Naive thymus-derived CD8-positive, alpha-beta T cell (primary cell): ENCODE measurements at places on chromosomes 12 and 14.

DNA sequence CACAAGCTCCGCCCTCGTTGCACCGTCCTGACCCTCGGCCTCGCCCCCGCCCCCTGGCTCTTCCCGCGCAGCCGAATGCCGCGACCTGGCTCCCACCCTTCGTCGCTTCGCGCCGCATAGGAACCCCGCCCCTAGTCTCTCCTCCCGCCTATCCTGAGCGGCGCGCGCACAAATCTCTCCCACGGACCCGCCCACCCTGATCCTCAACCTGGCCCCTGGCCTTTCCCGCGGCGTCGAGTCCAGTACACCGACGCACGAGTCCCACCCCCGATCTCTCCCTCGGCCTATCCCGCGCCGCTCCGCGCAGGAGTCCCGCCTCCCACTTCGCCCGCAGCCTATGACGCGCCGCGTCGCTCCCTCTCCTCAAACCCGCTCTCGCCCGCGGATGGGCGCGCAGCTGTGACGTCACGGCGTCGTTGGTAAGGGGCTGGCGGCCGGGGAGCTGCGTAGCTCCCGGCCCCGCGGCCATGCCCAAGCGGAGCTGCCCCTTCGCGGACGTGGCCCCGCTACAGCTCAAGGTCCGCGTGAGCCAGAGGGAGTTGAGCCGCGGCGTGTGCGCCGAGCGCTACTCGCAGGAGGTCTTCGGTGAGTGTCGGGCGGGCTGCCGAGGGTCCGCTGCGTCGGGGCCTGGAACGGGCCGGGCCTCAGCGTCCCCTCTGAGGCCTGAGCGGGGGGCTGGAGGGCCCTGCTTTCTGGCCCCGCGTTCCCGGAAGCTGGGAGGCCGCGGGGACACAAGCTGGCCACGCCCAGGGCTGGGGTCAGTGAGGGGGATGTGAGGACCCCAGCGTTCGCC, at the start of gene SIVA1:
Gene SIVA1, plus strand, starts transcription at position 413 of the 793 bp plus-strand sequence. Its CDS starts 55 bp downstream, at position 468.
- H3K36me3 ChIP-seq: no peaks in the 10 kb centered on the region
- DNase-seq: peak; percentile 99
- H3K4me3 ChIP-seq: peak within 1 kb of the TSS; percentile 90
- peaks cover 55% of the 10 kb centered on the region for H3K4me1 ChIP-seq

- H3K36me3 ChIP-seq: peaks cover 38% of the 10 kb centered on the region
- H3K27ac ChIP-seq: no peak overlapping the region
- no peak overlapping the region for H3K4me3 ChIP-seq
- DNase-seq: no peak
- H3K4me1 ChIP-seq: peaks cover 36% of the 10 kb centered on the region
These were observed 12.5 kb downstream of the SGPP1 start for GRCh38 chr14:63715360-63715759.

- no peaks in the 10 kb centered on the region for H3K4me1 ChIP-seq
- no peak overlapping the region for H3K27ac ChIP-seq
- no peak overlapping the region for H3K4me3 ChIP-seq
- no peaks in the 10 kb centered on the region for H3K36me3 ChIP-seq
These were observed 122.8 kb downstream of the EML1 start for GRCh38 chr14:99916091-99916383.

- H3K27me3 ChIP-seq: peaks cover 5% of the 10 kb centered on the region
- H3K36me3 ChIP-seq: no peaks in the 10 kb centered on the region
- H3K27ac ChIP-seq: no peak overlapping the region
These were observed 112.0 kb downstream of the EPS8 start for GRCh38 chr12:15677228-15677627.
